Activated naive CD4-positive, alpha-beta T cell treated with anti-CD3 and anti-CD28 coated beads, Interleukin-2, amount 50 U/mL, for 16 hours (primary cell): ENCODE measurements at places on chromosomes 3 and 15.

- no peak for DNase-seq
Measured at GRCh38 chr15:91426412-91426811, 326.4 kb downstream of the SV2B start.

DNA sequence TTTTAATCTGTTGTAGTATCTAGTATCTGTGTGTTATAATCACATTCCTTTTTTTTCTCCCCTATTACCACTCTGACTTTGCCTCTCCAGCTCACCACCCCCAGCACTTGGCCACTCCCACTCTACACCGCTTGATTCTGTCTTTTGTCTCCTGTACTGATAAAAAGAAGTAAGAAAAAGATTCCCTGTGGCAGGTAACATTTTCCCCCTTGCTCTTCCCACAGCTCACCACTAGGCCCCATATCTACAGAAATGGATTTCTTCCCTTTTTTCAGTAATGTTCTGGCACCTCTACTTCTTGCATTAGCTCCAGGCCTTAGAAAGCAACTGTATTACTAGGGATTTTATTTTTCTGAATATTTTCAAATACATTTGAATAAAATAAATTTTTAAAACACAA, 25.6 kb downstream of the KCNH8 start:
- no peak for DNase-seq

DNA sequence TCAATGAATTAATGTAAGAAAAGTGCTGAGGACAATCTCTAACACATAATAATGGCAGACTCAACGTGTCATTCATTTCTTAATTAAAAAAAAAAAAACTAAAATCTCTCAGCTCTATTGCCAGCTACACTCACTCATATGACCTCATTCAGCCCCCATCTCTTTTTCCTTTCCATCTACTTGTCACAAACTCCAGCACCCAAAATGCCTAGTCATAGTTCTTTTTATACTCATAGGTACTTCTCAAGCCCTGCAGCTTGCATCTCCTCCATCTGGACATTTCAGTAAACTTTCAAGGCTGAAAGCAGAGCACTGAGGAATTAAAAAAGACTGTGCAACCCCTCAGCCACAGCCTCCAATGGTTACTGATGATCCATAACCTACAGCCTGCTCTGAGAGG, 109.8 kb downstream of the PLCH1 start:
- no peak for DNase-seq

DNA sequence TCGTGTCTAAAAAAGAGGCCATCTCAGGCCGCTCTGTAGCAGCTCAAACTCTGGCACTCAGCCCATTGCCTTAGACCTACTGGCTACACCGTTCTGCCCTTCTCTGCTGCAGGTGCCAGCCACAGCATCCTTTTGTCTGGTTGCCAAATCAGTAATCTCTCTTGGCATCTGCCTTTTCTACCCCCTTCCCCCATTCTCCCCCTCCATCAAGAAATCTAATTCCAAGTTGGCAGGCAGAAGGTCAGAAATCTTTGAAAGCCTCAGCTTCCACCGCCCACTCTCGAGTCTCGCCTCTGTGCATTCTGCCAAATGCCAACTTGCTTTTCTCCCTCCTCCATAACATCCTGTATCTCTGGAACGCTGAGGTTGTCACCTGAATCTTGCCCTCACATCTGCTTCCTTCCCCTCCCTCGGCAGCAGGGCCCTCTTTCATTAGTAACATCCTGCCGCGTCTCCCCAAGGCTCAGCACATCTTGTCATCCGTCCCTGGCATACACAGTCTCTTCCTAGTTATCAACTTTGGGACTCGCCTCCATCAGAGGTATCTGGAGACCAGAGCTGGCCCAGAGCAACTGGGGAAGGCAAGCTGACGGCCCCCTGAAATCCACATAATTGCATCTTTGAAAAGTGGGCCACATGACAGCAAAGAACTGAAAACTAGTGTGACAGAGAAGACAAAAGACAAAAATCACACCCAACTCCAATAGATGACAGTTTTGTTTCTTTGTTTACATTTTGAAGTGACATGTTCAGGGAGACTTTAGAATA, 312.0 kb upstream of the CCDC54 start:
- DNase-seq, result no peak

DNA sequence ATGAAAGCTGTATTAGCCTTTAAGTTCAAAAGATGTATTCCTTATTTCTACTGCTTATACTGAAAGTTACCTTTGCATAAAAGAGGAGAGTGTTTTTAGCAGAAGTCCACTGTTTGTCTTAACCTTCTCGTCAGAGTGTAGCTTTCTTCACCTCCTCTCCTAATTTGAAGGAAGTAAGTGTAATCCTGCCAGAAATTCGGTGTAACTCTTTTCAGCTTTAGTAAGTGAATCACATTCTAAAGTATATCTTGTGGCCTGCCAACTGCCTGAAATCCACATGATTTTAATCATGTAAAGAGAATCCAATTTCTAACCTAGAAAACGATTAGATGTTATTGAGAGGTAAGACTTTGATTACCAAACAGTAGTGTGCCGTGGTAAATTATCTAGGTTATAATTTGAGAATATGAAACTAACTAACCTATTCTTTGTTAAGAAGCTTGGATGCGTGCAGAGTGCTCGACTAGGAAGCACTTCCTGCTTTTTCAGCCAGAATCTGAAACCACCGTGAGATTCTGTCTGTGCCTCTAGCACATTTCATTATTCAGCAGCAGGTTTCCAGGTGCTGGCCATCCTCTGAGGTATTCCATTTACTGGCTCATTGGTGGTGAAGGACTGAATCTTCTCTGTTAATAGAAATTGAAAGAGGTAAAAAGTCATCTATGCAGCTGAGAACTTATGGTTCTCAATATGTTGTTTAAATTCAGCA, 7.5 kb downstream of the GYG1 start:
- no peak for DNase-seq

DNA sequence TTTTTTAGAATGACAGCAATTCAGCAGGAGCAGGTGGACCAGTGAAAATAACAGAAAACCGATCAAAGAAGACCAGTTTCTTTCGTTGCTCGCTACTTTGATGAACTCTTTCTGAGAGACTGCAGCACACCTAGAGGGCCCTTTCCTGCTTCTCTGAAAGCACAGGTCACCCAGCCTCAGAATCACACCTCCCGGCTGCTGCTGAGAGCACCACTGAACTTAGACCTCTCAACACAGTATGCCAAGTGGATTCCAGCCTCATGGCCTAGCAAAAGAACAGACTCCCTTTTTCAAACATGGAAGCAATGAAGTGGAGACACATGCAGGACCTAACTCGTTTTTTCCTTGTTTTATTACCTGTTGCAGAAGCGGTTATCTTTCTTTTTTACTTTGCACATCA, 13.9 kb upstream of the APH1B start:
- no peak for DNase-seq

DNA sequence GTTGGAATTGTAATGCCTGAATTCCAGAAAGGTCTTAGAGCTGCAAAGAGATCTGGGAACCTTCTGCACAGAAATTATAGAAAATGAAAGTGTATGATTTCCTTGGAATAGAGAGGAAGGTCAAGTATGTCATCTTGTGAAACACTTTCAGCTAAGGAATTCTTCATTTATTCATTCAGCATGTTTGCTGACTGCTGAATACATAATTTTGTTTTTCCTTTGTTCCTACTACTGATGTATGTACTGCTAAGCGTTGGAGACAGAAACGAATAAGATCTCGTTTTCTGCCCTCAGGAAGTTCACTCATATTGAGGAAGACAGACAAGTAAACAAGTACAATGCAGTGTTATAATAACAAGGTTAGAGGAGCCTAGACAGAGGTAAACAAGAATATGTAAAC, 14.3 kb upstream of the IL20RB start:
- DNase-seq, result no peak

- no peak for DNase-seq
Measured at GRCh38 chr3:179973931-179974361, 62.8 kb downstream of the PEX5L start.

DNA sequence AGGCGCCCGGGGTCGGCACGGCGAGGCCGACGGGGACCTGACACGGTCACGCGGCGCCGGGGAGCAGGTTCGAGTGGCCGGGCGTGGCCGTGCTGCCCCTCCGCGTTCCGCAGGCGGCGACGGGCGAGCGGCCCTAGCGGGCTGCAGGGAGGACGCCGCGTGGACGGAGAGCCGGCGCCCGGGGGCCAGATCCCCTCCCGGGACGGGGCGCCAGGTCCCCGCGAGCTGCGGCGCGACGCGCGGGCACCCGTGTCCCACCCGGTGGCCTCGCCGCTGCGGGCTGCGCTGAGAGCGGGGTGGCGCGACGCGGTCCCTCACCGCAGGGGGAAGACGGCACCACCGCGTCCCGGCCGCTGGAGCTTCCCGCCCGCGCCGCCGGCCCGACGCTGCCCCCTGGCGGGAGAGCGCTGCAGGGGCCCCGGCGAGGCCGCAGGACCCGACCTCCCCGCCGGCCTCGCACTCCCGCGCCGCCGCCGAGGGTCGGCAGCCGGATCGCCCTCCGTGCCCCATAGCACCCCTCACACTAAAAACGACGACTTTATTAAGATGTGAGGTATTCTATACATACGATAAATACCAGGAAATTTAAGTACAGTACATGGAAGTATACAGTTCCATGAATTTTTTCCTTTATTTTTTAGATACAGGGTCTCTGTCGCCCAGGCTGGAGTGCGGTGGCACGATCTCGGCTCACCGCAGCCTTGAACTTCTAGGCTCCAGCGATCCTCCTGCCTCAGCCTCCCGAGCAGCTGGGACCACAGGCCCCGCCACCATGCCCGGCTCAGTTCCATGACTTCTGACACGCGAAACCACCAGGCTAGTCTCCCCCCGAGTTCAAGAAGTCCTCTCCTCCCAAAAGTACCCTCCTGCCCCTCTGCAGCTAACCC, 1.3 kb upstream of the PIGZ start:
- DNase-seq, result peak; percentile 74

GRCh38 chr3:65376426-65376825, 662.3 kb downstream of the MAGI1 start:
- no peak for DNase-seq

DNA sequence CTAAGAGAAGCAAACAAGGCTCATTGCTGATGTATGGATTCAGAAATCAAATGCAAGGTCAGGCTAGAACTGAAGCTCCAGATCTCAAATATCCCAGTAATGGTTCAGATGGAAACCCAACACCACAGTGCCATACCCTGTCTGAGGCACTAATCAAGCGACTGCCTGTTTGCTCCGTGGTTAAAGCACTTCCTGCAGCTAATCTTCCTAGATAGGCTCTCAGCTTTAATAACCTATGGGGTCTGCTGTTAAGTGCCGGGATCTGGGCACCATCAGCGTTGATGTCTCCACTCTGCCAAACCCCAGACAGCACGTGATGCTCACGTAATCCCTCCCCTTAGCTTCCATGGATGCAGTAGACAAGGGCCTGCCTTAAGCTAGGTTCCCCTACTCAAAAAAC, 262.6 kb downstream of the MECOM start:
- no peak for DNase-seq

GRCh38 chr3:34323517-34323916, 525.1 kb downstream of the PDCD6IP start:
- DNase-seq, result no peak

DNA sequence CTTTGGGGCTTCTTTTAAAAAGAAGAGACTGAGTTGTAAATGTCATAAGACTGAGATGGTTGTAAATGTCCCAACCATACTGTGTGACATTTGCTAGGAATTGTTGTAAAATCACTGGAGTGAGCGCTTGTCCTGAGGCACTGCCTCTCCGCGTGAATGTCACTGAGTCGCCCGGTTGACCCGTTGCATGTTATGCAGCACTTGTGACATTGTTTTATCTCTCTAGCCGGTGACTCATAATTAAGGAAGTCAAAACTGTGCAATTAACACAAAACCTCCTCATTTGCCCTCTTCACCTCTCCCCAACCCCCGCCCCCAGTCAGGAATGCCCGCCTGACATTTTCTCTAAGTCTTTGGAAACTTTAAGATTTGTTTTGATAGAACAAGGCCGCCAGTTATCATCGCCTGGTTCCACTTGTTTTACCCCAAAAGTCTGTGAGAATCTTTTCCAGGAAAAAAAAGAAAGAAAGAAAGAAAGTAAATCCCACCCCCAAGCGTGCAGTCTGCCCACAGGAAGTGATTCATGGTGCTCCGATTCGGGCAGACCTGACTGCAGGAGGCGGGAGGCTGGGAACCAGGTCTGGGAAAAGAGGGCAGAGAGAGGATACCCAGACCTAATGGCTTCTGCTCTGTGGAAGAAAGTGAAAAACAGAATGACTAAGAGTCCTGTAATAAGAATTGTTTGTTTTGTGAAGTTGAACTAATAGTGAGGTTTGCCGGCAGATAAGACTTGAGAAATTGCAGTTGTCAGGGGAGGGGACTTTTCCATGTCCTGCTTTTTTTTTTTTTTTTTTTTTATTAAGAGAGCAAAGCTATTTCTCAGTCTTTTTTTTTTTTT, 84.8 kb downstream of the SMAD3 start:
- peak; percentile 48 for DNase-seq

DNA sequence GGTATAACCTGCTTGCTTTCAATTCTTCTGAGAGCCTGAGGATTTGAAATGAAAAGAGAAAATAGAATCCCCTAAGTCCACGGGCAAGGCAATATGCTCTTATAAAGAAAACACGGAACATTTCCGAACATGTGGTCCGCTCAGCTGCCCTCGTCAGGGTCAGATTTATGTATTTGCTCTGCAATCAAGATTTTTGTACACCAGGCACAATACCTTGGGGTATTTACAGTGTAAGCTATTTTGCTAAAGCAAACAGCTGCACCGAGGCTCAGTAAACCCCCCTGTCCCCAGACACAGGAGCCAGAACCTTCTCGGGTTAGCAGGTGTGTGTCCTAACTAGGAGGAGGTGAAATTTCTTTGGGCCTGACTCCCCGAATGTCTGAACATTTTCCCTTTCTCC, 155.8 kb upstream of the LRIG1 start:
- DNase-seq, result no peak
